Kasumi-1 (cell line): ENCODE measurements at places on chromosomes 4 and X.
A peak's percentile ranks its signal among the peaks of the same experiment; 100 is the strongest.

GRCh38 chr4:2165391-2165790 lies 76.5 kb downstream of the HAUS3 start:
- no peak for DNase-seq

DNA sequence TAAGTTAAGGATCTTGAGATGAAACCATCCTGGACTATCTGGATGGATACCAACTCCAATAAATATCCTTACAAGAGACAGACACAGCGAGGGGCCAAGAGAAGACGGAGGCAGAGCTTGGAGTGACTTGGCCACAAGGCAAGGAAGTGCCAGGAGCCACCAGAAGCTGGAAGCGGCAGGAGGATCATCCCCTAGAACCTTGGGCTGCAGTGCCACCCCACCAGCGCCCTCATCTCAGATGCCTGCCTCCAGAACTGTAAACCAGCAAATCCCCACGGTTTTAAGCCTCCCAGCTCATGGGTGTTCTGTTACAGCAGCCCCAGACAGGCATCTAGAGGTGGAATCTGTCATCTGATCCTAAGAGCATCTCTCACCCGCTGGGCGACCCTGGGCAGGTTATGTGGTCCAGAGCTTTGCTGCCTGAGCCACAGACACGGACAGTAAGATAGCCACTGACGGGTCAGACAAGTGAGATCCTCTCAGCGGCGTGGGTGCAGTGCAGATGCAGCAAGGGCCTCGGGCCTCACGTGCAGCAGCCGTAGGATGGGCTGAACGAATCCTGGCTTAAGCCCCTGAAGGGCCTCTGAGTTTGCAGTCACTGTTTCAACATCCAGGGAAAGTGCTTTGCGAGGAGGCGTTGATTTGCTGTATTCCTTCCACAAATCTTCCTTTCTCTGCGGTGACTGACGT lies 25.1 kb upstream of the MXD4 start:
- DNase-seq, result no peak

GRCh38 chrX:93695981-93696380 lies 22.0 kb downstream of the FAM133A start:
- no peak for DNase-seq

DNA sequence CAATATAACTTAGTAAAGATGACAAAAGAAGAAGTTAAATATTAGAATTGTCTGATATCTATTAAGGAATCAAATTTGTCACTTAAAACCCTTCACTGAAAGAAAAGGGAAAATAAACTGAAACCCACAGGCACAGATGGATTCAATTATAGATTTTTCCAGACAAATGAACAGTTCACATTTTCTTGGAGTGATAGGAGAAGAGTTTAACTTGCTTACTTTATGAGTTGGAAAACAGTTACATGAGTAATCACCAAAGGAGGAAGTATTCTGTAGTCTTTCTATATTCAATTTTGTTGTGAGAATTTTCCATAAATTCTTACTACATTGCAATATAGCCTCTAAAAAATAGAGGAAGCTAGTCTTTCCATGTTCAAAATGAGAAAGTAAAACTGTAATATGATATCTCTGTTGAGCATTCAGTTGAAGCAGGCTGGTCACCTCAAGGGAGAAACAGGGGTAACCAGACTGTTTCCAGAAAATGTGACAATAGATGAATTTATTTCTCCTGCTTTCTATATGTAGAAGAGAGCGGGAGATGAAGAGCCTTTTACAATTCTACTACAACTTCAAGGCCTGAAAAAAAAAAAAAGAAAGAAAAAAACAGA lies 330.3 kb upstream of the EPHA5 start:
- peak; percentile 40 for DNase-seq

- DNase-seq, result no peak
Measured at GRCh38 chrX:42943051-42943974, 165.3 kb upstream of the PPP1R2C start.
